Right hindlimb (tissue), 1 donor: ENCODE measurements at places on chromosomes 16 and 17.

GRCh38 chr16:69111876-69112230 lies 6.4 kb downstream of the HAS3 start:
- DNase-seq, result no peak

DNA sequence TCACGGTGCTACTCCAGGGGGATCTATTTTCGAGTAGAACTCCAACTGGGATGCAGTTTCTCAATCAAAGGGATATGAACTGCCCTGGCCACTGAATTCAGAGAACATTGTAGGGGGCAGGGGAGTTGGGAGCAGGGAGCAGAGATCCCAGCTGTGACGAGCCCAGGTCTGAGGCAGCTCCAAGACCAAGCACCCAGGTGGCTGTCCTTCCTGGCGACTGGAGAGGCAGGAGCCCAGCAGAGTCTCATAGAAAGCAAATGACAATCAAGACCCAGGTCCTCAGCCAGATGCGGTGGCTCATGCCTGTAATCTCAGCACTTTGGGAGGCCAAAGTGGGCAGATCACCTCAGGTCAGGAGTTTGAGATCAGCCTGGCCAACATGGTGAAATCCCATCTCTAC lies 60.1 kb downstream of the TK2 start:
- DNase-seq, result no peak

- DNase-seq, result no peak
Measured at GRCh38 chr17:78680436-78680835, 101.6 kb downstream of the CYTH1 start.

- DNase-seq, result no peak
Measured at GRCh38 chr17:68221786-68222185, 26.1 kb upstream of the AMZ2 start.

- no peak for DNase-seq
Measured at GRCh38 chr16:78551487-78552085, 452.1 kb downstream of the WWOX start.

- DNase-seq, result no peak
Measured at GRCh38 chr17:57133486-57133885, 48.4 kb downstream of the AKAP1 start.

DNA sequence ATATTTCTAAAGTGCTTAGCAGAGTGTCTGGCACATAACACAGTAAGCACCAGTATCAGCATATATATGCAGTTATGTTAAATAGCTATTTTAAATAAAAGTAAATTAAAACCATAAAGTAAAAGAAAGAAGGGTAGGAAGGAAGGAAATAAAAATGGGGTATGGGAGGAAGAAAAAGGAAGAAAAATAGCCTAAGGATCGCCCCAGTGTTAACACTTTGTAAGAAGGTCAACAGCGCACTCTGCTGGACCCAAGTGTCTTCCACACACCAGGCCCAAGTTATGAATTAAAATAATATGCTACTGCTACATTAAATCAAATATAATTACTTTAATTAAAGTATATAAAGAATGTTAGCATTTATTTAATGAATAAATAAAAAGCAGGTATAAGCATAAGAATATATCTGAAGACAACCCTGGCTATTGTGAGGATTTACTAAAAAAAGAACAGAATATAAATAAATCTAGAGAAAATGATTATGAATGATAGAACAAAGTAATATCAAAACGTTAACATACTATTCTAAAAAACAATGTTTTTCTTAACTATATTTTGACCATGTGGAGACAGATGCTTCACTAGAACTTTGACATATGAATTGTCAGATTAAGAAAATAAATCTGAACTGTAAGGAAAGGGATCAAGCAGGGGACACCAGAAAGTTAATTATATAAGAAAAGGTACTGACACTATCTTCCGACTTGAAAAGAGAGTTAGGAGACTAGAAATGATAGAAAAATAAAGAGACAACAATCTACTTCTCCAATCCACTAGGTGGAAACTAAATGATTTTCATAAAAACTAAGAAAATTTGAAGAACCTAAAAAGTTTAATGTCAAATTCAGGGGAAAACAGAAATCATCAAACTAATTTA lies 25.9 kb downstream of the BRIP1 start:
- DNase-seq, result peak; percentile 73

DNA sequence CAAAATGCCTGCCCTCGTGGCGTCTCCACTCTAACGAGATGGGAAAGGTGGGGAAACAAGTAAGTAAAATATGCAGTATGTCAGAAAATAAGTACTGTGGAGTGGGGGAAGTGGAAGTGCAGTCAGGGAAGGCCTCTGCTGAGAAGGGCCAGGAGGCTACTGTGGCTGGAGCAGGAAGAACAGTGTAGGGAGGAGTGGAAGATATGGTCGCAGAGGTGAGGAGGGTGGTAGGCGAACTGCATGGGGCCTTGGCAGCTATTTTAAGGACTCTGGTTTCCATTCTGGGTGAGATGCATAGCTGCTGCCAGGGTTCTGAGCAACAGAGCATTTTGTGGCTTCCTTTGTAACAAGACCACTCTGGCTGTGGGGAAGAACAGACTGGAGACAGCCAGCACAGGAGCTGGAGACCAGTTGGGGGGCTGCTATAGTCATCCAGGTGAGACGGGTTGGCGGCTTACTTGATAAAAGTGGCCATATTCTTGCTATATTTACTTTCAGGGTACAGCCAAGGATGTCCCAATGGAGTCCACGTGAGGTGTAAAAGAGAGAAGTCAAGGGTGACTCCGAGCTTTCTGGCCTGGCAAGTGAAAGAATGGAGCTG lies 42.6 kb downstream of the CYTH1 start:
- no peak for DNase-seq

DNA sequence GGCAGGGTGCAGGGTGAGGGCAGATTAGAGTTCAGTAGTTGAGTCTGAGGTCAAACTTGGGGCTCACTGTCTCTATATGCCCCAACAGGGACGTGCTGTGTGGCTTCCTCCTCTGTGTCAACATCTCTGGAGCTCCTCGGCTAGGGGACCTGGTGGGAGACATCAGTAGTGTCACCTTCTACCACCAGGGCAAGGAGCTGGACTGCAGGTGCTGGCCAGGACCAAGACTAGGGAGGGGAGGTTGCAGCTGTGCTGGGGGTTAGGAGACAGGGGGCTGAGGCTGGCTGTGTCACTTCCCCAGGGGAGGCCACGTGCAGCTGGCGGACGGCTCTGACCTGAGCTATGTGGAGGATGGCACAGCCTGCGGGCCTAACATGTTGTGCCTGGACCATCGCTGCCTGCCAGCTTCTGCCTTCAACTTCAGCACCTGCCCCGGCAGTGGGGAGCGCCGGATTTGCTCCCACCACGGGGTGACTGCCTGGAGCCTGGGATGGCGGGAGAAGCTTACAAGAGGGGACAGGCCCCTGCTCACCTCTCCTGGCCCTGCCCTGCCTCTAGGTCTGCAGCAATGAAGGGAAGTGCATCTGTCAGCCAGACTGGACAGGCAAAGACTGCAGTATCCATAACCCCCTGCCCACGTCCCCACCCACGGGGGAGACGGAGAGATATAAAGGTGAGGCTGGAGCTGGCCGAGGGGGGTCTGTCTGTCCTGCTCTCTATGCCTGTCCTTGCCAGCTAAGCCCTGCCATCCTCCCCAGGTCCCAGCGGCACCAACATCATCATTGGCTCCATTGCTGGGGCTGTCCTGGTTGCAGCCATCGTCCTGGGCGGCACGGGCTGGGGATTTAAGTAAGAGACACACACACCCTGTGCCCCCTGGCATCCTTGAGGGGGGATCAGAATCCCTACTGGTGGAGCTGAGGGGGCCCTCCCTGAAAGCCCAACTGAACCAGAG lies 18.9 kb downstream of the ADAM11 start:
- no peak for DNase-seq

DNA sequence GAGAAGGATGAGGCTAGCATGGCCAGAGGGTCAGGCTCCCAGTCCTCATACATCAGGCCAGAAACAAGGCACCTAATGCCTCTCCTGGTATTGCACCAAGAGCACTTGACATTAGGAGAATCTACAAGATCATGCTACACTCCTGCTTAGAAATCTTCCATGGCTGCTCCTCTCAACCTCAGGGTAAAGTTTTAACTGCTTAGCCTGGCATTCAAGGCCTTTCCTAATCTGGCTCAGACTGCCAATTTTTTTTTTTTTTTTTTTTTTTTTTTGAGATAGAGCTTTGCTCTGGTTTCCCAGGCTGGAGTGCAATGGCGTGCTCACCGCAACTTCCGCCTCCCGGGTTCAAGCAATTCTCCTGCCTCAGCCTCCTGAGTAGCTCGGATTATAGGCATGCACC lies 8.2 kb downstream of the PIP4K2B start:
- no peak for DNase-seq

DNA sequence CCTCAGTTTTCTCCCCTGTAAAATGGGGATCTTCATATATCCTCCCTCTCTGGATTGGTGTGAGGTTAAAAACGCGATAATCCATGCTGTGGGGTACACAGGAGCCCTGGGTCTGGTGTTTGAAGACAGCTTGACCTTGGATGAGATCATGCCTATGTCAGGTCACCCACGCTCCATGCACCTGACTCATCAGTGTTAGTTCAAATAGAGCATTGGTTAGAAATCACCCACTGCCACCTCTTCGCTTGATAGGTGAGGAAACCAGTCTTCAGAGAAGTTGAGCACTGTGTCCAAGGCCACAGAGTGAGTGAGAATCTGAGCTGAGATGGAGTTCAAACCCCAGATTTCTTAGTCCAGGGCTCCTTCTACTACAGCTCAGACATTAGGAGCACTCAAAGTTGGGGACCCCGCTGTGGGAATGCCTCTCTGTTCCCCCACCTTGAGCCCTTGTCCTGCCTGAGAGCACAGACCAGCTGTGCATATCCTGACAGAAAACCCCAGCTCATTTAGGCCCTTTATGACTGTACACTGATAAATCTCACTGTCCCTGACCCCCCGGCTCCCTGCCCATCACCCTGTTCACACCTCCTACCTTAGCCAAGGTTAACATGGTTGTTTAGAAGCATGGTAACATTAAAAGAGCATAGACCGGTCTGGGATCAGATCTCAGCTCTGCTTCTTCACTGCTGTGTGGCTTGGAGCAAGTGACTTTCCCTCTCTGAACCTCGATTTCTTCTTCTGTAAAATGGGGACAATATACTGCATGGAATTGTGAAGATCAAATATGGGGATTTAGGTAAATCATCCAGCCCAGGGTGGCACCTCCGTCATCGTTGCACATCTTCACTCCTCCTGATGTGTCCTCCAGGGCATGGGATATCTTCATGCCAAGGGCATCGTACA lies 22.4 kb upstream of the LGALS9 start:
- DNase-seq, result no peak

GRCh38 chr17:66300956-66301355 lies 1.5 kb upstream of the PRKCA start:
- no peak for DNase-seq

GRCh38 chr17:53462393-53462811 lies 360.3 kb upstream of the KIF2B start:
- DNase-seq, result no peak

- DNase-seq, result no peak
Measured at GRCh38 chr17:12963505-12963904, 54.3 kb downstream of the ELAC2 start.

DNA sequence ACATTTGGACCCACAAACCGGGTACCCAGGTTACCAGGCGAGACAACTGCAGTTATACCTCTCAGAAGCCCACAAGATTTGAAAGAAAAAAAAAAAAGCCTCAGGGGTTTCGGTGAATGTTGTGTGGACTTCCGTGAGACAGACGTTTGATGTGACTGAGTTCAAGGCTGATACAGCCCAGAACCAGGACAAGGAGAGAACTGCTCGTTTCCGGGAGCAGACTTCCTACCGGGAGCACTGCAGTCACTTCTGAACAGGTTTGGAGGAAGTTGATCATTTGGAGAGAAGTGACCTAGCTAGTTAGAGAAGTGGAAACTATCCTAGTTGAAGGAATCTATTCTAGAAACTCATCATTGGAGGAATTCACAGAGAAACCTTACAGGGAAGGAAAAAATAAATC lies 847 bp downstream of the CKLF start:
- no peak for DNase-seq

DNA sequence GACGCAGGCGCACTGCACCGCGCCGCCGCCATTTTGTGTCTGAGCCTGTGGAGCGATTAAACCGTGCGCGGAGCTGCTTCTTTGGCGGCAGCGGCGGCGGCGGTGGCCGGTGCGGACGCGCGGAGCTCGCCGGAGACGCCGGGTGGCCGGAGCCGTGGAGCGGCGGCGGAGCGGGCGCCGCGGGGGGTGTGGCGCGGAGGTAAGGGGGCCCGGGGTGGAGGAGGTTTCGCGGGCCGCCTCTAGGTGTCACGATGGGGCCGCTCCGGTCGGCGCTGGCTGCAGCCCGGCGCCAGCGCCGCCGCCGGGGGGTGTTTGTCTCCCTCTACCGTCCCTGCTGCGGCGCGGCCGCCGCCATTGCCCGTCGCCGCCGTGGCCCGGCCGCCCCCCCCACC lies at the start of gene CTCF:
Gene CTCF (plus strand): TSS at position 1 of the 392 bp plus-strand sequence. CDS start 48,307 bp downstream, outside the sequence.
- peak; percentile 90 for DNase-seq

GRCh38 chr17:19755821-19756510 lies 7.9 kb upstream of the ALDH3A1 start:
- DNase-seq, result no peak

DNA sequence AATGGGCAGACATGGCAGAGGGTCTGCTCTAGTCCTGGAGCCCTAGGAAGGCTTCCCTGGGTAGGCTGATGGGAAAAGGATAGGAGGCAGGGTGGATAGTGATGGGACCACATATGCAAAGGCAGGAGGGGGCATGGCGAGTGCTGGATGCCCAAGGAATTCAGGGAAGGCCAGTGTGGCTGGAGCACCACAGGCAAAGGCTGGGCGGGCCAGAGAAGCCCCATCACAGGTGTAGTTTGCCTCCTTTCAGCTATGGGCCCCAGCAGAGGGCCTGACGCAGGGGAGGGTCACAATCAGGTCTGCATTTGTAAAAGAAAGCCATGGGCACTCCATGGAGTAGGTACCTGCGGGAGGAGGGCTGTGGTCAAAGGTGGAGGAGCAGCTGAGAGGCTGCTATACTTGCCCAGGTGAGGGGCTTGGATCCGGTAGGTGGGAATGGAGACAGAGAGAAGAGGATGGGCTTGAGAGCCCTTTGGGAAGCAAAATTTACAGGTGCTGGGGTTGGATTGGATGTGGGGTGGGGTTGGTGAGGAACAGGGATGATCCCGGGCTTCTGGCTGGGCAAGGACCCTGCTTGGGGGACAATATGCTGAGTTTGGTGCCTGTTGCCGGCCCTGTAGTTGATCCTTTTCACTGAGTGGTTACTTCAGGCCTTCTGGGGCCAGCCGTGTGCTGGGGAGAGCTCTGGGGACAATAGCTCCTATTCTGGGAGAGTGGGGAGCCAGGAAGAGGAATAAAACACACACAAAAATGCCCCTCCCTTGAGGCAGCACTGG lies 6.5 kb upstream of the COL1A1 start:
- DNase-seq, result peak; percentile 20

GRCh38 chr16:85206472-85207356 lies 94.4 kb upstream of the CIBAR2 start:
- peak; percentile 89 for DNase-seq

GRCh38 chr17:7419819-7420610 lies at the start of gene SPEM1:
TSS of gene SPEM1 (plus strand) at chr17:7420324. CDS start at chr17:7420385, 61 bp downstream.
- DNase-seq, result no peak

GRCh38 chr17:72529386-72529785 lies 408.6 kb downstream of the SOX9 start:
- DNase-seq, result no peak

GRCh38 chr16:25546791-25547190 lies 145.0 kb upstream of the HS3ST4 start:
- DNase-seq, result no peak
